ENCODE measurements at places on chromosomes 2 and 18. TPM values are rescaled to one million over a fixed set of nuclear protein-coding genes. Genes with fewer than 3 reads are reported as not detected.

MEIS1 gene
- 4.2 TPM for total RNA-seq

HOXD13 gene
- total RNA-seq = 0.06 TPM

DLX2 gene
- total RNA-seq = not detected

PLA2R1 gene
- 1.9 TPM for total RNA-seq

SP5 gene
- 4.3 TPM for total RNA-seq

DNA sequence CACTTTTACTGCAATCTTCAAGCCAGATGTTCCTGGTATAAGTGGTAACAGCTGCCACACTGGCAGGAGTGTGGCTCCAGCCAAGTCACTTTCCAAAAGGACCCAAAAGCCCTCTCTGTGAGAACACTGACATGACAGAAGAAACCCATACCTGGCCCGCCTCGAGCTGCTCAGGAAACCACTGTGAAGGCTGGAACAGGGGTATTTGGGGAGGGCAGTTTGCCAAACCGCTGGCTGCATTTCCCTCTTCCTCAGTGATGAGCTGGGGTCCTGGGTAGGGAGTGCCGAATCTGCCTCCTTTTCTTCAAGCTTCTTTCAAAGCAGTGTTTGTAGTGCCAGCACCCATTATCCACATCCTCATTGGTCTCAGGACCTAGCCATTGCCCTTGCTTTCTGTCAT, 10.3 kb upstream of the OSR1 start:
- no peak for DNase-seq
- H3K4me1 ChIP-seq = no peaks in the 10 kb centered on the region
- H3K36me3 ChIP-seq = no peaks in the 10 kb centered on the region
- no peaks in the 10 kb centered on the region for H3K27me3 ChIP-seq
- no peak overlapping the region for H3K27ac ChIP-seq

- no peaks in the 10 kb centered on the region for H3K4me1 ChIP-seq
- H3K4me3 ChIP-seq = no peak overlapping the region
- peaks cover 6% of the 10 kb centered on the region for H3K27me3 ChIP-seq
- H3K36me3 ChIP-seq = no peaks in the 10 kb centered on the region
- H3K27ac ChIP-seq = no peak overlapping the region
These were observed 56.0 kb downstream of the ABCA12 start for GRCh38 chr2:215082446-215082845.

DNA sequence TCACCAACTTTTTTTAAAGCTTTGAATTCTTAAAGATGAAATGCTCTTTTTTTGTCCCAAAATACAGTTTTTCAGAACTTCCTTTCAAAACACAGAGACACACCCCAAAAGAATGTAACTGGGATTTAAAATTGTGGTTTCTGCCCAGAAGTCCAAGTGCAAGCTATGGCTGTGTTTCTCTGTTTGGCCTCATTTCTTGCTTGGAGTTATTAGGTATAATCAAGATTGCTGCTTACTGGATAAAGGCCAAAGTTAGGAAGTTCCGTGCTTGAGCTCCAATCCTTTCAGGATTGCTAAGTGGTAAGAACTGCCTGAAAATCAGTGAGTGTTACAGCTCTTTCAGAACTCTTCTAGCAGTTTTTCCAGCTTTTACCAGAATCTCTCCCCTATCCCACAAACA, 16.9 kb downstream of the ZBTB7C start:
- H3K4me1 ChIP-seq = peaks cover 10% of the 10 kb centered on the region
- DNase-seq = no peak
- no peak overlapping the region for H3K4me3 ChIP-seq
- peaks cover 12% of the 10 kb centered on the region for H3K27me3 ChIP-seq
- H3K36me3 ChIP-seq = no peaks in the 10 kb centered on the region

GRCh38 chr2:88057437-88057844, 1.9 kb upstream of the KRCC1 start:
- peaks cover 16% of the 10 kb centered on the region for H3K4me1 ChIP-seq
- no peak for DNase-seq
- H3K4me3 ChIP-seq = no peak overlapping the region
- no peaks in the 10 kb centered on the region for H3K27me3 ChIP-seq
- H3K27ac ChIP-seq = no peak overlapping the region

DNA sequence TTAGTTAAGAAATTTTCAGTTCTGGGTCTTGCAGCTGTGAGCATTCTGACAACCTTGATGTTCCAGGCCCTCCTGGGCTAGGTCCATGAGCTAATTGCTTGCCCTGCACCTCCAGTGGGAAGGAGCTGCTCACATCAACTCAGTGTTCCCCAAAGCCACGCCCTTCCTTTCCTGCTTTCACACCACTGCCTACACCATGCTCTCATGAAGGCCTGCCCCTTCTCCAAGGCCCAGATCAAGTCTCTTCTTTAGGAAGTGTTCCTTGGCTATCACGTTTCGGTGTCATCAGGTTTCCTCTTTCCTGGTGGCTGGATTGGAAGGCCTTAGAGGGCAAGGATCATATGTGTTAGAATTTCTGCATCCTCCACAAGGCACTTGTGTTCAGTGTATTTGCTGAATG, 18.8 kb downstream of the TMEM127 start:
- no peak overlapping the region for H3K27ac ChIP-seq
- H3K4me1 ChIP-seq = peaks cover 23% of the 10 kb centered on the region
- no peaks in the 10 kb centered on the region for H3K27me3 ChIP-seq
- H3K36me3 ChIP-seq = peaks cover 8% of the 10 kb centered on the region
- no peak overlapping the region for H3K4me3 ChIP-seq

GRCh38 chr2:74174909-74175308, 3.8 kb downstream of the MOB1A start:
- H3K4me1 ChIP-seq = peaks cover 5% of the 10 kb centered on the region
- H3K4me3 ChIP-seq = no peak overlapping the region
- no peak for DNase-seq
- no peaks in the 10 kb centered on the region for H3K27me3 ChIP-seq

DNA sequence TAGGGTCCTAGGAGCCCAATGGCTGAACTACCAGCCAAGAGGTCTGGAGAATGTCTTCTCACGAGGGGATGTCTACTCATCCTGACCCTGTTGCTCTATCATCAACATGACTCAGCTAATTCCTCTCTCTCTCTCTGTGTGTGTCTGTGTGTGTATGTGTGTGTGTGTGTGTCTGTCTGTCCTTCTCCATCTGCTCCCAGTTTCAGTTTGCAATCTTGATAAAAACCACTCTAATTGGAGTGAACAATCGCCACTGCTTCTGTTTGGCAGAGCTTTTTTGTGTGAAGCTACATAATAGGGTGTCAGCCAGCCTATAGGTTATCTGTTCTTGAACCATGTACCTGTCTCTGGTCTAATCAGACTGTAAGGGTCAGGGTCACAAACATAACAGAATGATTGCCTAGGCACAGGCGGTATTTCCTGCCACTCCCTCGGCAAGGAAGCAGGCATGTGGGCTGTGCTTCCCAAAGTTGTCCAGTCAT, 219.8 kb downstream of the SH3BP4 start:
- no peak overlapping the region for H3K4me3 ChIP-seq
- peak overlapping the region; percentile 91 for H3K27ac ChIP-seq
- no peaks in the 10 kb centered on the region for H3K27me3 ChIP-seq
- H3K4me1 ChIP-seq = peaks cover 44% of the 10 kb centered on the region

- no peaks in the 10 kb centered on the region for H3K36me3 ChIP-seq
- H3K4me3 ChIP-seq = no peak overlapping the region
- H3K4me1 ChIP-seq = peaks cover 18% of the 10 kb centered on the region
- DNase-seq = no peak
- peak overlapping the region; percentile 52 for H3K27ac ChIP-seq
These were observed 50.3 kb upstream of the TLK1 start for GRCh38 chr2:171210864-171211431.

DNA sequence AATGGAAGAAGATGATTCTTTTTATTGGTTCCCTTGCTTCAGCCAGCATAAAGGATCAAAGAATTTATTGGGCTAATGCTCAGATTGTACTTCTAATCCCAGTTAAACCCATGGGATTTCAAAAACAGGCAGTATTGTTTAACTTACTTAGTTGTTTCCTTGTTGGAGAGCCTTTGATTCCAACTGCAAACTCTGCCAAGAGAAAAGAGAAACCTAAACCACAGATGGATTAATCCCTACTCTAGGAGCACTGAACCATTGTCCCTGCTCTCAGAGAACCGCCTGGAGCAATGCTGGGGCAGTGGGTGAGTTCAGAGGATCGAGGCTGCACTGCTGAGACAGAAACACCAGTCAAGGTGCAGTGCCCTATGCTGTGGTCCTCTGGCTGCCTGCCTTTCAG, 44.9 kb upstream of the SIGLEC15 start:
- peaks cover 93% of the 10 kb centered on the region for H3K4me1 ChIP-seq
- no peaks in the 10 kb centered on the region for H3K36me3 ChIP-seq
- no peak overlapping the region for H3K27ac ChIP-seq
- DNase-seq = peak; percentile 43
- H3K4me3 ChIP-seq = no peak overlapping the region
- H3K27me3 ChIP-seq = no peaks in the 10 kb centered on the region

GRCh38 chr2:110997331-110998045, 123.2 kb upstream of the BCL2L11 start:
- no peak for DNase-seq
- no peak overlapping the region for H3K4me3 ChIP-seq
- H3K4me1 ChIP-seq = no peaks in the 10 kb centered on the region
- H3K27ac ChIP-seq = no peak overlapping the region
- no peaks in the 10 kb centered on the region for H3K36me3 ChIP-seq

DNA sequence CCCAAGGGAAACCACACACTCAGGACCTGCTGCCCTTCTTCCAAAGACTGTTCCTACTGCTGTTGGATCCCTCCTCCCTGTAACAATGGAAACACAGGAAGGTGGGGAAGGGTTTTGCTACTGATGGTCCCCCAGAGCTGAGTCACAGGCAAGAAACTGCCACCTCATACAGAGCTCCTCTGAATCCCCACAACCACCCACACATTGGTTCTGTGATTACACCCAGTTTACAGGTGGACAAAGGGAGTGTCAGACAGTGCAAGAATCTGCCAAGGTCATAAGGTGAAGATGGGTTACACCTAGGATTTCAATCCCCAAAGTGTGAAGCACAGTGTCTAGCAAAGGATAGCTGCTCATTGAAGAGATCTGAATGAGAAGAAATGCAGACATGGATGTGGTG, 141.7 kb upstream of the LMAN1 start:
- no peak overlapping the region for H3K4me3 ChIP-seq
- no peak for DNase-seq
- H3K27ac ChIP-seq = no peak overlapping the region
- H3K36me3 ChIP-seq = no peaks in the 10 kb centered on the region
- no peaks in the 10 kb centered on the region for H3K27me3 ChIP-seq
- H3K4me1 ChIP-seq = peaks cover 26% of the 10 kb centered on the region

GRCh38 chr2:40760071-40760666, 308.3 kb upstream of the SLC8A1 start:
- peak; percentile 43 for DNase-seq
- no peaks in the 10 kb centered on the region for H3K4me1 ChIP-seq
- H3K27ac ChIP-seq = no peak overlapping the region
- no peak overlapping the region for H3K4me3 ChIP-seq
- no peaks in the 10 kb centered on the region for H3K36me3 ChIP-seq

GRCh38 chr2:60517446-60517845, 36.0 kb downstream of the BCL11A start:
- H3K36me3 ChIP-seq = no peaks in the 10 kb centered on the region
- H3K27me3 ChIP-seq = no peaks in the 10 kb centered on the region
- H3K4me1 ChIP-seq = peaks cover 36% of the 10 kb centered on the region

- no peaks in the 10 kb centered on the region for H3K4me1 ChIP-seq
- H3K36me3 ChIP-seq = no peaks in the 10 kb centered on the region
- no peak overlapping the region for H3K4me3 ChIP-seq
- no peak overlapping the region for H3K27ac ChIP-seq
- no peak for DNase-seq
These were observed 250.1 kb upstream of the VRK2 start for GRCh38 chr2:57796527-57796926.

- no peak overlapping the region for H3K27ac ChIP-seq
- H3K4me3 ChIP-seq = no peak overlapping the region
- no peak for DNase-seq
- H3K27me3 ChIP-seq = no peaks in the 10 kb centered on the region
These were observed 135.7 kb downstream of the GRB14 start for GRCh38 chr2:164485541-164485940.

DNA sequence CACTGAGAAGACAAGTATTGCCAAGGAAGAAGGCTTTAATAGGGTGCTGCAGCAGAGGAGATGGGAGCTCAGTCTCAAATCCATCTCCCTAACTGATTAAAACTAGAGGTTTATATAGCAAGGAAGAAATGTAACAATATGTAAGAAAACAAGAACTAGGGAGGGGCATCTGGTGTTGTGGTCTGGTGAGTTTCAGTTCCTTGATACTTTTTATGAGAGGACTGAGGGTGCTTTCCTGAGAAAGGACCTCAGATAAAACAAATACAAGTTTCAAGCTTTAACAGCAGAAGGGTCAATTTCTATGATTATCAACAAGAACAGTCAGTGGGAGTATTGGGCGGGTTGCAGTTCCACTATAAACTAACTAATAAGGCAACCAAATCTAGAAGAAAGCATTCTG, 1967.5 kb downstream of the SUCLG1 start:
- no peaks in the 10 kb centered on the region for H3K27me3 ChIP-seq
- H3K4me1 ChIP-seq = no peaks in the 10 kb centered on the region
- H3K36me3 ChIP-seq = no peaks in the 10 kb centered on the region
- H3K27ac ChIP-seq = no peak overlapping the region

- H3K4me1 ChIP-seq = peaks cover 27% of the 10 kb centered on the region
- no peak for DNase-seq
- H3K27ac ChIP-seq = no peak overlapping the region
- H3K27me3 ChIP-seq = no peaks in the 10 kb centered on the region
These were observed 254.7 kb downstream of the HDAC4 start for GRCh38 chr2:239146011-239146641.

DNA sequence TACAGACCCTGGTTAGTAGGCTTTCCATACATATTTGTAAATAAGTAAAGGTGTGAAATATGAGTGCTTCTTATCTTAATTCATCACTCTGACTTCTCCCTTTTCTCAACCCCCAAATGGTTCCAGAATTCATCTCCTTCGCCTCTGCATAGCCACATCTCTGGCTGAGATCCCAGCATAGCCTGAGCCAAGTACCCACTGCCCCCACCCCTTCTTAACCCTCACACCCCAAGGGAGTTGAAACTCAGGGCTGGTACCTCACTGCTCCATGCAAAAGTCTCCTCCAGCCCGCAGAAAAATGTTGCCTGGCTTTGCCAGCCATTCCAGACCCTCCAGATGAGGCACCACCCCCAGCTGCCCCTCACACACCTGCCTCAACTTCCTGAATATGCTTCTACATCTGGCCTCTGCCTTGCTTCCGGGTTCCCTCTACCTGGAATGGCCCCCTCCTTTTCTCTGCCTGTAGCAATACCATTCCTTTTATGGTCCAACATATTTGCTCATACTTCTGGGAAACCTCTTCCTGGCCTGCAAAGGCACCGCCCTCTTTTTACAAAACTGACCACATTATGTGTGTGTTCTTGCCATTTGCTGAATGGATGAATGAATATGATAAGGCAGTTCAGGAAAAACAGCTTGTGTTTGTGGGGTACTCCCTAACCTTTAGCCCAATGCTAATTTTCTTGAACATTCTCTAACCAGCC, 112.8 kb downstream of the CELF4 start:
- no peaks in the 10 kb centered on the region for H3K27me3 ChIP-seq
- H3K27ac ChIP-seq = no peak overlapping the region
- DNase-seq = no peak
- H3K4me3 ChIP-seq = no peak overlapping the region

DNA sequence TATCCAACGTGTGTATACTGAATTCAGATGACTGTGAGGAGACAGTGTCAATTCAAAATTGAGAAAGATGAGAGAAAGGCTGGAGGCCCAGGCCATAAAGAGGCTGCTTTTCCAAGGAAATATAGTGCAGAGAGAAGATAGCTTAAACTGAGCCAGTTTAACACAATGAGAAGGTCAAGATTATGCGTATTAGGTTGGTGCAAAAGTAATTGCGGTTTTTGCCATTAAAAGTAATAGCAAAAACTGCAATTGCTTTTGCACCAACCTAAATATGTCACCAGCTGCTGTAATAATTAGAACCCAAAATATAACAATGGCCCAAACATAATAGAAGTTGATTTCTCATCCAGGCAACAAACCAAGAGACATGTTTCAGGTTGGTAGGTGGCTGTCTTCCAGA, 148.7 kb upstream of the ATP5MC3 start:
- no peak overlapping the region for H3K4me3 ChIP-seq
- no peak for DNase-seq
- H3K27ac ChIP-seq = no peak overlapping the region
- peaks cover 3% of the 10 kb centered on the region for H3K27me3 ChIP-seq
- H3K4me1 ChIP-seq = no peaks in the 10 kb centered on the region
